ENCODE measurements at places on chromosomes 6 and 20.

- DNase-seq = no peak
These were observed 483.8 kb downstream of the TFAP2B start for GRCh38 chr6:51302431-51302830.

- no peak for DNase-seq
These were observed 26.5 kb downstream of the TM9SF4 start for GRCh38 chr20:32135983-32136515.

- DNase-seq = no peak
These were observed 85.1 kb upstream of the ESR1 start for GRCh38 chr6:151722342-151722741.

GRCh38 chr20:1700990-1701389 is 43.4 kb upstream of the SIRPG start:
- DNase-seq = no peak

- no peak for DNase-seq
These were observed 49.2 kb downstream of the MRAP2 start for GRCh38 chr6:84082689-84083265.

DNA sequence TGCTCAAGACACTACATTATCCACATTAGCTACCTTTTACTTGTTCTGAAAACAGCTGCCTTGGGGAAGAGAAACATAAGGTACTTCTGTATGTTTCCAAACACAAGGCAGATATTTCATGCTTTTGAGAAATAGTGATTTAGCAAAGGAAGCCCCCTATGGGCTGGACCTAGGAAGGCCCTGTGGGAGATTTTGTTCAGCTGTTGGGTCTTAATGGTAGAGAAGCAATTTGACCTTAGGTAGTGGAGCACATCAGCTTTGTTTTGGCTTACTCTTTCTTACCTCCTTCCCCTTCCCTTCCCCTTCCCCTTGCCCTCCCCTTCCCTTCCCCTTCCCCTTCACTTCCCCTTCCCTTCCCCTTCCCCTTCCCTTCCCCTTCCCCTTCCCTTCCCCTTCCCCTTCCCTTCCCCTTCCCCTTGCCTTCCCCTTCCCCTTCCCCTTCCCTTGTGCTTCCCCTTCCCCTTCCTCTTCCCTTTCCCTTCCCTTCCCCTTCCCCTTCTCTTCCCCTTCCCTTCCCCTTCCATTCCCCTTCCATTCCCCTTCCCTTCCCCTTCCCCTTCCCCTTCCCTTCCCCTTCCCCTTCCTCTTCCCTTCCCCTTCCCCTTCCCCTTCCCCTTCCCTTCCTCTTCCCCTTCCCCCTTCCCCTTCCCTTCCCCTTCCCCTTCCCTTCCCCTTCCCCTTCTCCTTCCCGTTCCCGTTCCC is 84.6 kb downstream of the ANKS1A start:
- DNase-seq = no peak

GRCh38 chr6:107668743-107669474 is 155.2 kb downstream of the SCML4 start:
- DNase-seq = no peak

DNA sequence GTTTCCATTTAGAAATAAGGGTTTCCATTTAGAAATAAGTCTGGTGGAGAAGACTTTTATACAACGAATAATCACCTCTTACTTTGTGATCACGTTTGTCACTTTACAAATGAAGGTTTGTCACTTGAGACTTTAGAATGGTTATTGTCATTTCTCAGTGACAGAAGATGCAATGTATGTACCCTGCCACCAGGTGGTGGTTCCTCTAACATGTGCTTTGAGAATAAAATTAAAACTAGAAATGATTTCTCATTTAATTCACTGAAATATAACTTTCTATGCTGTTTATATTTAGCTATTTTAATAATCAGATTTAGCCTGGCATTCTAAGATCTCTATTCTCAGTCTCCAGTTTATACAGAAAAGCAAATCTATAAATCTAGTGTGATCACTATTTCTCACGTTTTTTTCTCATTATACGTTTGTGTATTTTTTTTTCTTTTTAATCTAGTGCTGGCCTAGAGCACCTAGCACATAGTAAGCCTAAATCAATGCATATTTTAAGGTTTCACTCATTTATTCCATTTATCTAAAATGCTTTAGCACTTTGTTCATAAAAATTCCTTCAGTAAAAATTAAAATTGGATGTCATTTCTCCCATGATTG is 57.4 kb upstream of the TFAP2D start:
- DNase-seq = no peak

DNA sequence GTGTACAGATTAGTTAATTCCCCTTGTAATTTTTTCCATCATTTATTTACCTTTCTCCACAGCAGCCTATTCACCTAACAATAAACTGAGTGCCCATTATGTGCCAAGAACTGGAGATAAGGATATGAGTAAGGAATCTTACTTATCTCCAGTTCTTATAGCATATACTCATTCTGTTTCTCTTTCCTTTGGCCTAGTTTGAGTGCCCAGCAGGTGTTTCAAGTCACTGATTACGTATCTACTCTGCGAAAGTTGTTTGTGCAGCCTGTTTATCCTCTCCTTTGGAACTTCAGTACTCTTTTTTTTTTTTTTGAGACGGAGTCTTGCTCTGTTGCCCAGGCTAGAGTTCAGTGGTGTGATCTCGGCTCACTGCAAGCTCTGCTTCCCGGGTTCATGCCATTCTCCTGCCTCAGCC is 17.3 kb upstream of the POU5F1 start:
- DNase-seq = no peak

DNA sequence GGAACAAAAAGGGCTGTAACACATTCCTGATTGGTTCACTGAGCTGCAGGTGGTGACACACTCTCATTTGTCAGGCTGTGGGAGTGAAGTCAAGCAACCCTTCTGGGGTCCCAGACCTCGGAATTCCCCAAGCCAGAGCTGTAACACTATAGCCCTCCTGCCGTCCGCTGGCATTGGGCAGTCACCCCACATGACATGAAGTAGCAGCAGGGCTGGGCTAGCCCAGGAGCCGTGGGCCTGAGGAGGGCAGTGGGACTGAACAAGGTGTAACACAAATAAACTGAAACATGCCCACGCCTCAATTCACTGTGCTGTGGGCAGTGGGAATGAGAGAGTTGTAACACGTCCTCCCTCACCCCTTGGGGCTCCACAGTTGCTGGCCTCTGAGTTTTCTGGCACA is 689.1 kb upstream of the EYS start:
- no peak for DNase-seq
